SW 1271 (cell line): ENCODE measurements at places on chromosomes 11 and 22.

DNA sequence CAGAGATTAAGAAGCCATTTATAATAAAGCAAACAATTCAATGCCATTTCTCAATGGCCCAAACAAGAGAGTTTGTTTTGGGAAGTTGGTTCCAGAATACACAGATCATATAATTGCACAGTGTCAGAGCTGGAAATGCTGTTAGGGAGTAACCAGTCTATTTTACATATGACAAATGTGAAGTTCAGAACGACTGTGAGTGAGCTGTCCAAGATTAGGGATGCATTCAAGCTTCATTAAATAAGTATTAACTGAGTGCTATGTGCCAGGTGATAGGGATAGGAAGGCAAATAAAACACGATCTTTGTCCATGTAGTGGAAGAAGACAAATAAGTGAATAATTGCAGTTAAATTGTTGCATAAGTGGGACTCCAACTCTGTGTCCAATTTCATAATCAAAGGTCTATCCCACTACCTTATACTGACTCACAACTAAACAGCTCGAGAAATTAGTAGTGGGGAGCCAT is 33.1 kb upstream of the PICALM start:
- DNase-seq, result no peak

DNA sequence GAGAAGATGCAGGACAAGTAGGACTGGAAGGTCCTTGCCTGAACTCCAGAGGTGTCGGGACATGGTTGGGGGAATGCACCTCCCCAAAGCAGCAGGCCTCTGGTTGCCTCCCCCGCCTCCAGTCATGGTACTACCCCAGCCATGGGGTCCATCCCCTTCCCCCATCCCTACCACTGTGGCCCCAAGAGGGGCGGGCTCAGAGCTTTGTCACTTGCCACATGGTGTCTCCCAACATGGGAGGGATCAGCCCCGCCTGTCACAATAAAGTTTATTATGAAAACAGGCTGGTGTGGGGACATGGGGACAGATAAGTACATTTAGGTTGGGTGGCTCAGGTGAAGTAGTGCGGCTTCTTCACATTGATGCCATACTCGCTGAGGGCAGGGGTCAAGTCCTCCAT is 1.4 kb downstream of the TAF10 start:
- DNase-seq, result no peak

GRCh38 chr11:93020248-93021046 is 51.0 kb downstream of the MTNR1B start:
- DNase-seq, result peak; percentile 53

DNA sequence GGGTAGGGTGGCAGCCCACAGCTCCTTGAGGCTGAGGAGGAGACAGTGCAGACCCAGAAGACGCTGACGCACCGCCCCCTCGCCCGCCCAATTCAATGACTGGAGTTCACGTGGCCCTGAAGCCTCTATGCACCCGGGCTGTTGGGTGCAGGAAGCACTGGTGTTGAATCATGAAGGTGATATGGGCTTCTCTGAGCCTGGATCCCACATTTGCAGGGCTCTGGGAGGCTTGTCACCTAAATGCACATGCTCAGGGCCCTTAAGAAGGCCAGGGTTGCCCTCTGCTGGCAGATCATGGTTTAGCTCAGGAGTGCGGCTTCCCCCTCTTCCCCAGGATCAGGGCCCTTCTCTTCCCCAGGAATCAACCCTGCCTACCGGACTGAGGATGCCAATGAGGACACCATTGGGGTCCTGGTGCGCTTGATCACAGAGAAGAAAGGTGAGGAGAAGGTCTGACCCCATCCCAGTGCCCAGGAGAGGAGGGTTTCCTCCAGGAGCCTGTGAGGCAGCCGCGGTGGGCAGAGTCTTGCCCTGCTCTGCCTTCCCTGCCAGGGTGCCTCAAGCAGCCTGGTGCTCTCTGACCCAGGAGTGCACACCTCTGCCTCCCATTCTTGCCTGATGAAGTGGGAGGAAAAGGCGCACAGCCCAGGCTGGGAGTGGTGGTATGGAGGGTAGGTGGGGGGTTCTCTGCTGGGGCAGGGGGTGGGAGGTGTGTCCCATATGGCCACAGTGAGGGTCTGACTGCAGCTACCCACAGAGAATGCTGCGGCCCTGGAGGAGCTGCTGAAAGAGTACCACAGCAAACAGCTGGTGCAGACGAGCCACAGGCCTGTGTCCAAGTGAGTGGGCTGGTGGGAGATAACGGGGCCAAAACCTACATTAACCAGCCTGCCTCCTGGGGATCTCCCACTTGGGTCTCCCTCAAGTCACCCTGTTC is 17.5 kb downstream of the RELT start:
- peak; percentile 65 for DNase-seq
